ENCODE measurements at places on chromosomes 13 and 19. TPM values are rescaled to one million over a fixed set of nuclear protein-coding genes. Genes with fewer than 3 reads are reported as not detected.
A peak's percentile ranks its signal among the peaks of the same experiment; 100 is the strongest.

The APOE gene
- polyA plus RNA-seq: 46.5 TPM

DNA sequence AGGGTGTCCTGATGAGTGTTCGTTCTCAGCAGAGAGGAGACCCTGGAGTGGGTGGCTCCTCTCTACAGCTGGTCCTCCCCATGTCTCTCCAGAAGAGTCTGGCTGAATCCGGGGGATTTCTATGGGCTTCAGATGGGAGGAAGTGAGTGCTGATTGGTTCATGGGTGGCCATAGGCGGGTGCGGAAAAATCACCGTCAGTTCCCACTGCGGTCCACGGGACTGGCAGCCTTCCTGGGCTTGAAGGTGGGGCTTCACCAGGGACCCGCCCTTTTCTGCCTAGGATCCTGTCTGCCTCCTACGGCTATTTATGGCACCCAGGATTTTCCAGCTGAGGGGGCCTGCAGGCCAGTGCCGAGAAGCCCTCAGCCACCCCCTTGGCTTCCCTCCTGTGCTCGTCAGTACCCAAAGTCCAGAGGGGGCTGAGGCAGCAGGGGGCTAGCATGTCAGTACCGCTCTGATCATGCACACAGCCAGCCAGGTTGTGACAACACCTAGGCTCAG, 18.4 kb downstream of the CPB2 start:
- DNase-seq: no peak

- no peak for DNase-seq
Measured at GRCh38 chr13:106156468-106156867, 379.0 kb downstream of the EFNB2 start.

DNA sequence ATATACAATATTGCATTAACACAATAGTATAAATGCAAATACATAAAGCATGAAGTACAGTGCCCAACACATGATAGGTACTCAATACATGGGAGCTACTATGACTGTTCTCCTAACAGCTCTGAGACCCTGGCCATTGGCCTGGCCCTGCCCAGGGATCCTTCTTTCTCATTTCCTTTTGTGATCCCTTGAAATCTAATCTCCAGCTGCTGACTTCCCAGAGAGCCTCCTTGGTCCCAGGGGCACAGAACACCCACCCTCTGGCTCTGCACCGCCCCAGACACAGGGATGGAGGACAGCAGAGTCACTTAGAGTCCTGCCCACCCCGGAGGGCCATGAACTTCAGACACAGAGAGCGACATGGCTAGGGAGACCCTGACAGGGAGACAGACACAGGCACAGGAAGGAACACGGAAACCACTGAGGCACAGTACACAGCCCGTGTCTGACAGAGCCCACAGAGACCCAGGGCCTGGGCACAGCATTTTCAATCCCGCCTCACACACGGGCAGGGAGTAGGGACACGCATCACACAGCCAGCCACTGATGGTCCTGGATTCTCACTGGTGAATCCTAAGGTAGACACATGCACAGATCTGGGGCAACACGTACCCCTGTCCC, 4.2 kb upstream of the SYCN start:
- DNase-seq: no peak

DNA sequence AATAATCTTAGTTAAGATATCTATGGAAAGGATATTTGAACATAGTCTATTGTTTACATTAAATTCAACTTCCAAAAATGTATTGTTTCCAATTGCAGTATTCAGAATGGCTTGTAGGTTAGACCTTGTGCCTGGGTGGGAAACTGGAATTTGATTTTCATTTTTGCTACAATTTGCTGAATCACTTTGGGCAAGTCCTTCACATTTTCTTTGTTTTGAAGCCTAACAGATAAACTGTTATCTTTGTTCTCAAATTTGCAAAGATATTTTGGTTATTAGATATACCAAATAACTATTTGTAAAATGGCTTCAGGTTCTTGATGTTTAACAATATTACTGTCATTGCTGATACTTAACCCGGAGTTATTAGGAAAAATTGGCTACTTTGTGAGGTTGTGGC, 82.6 kb downstream of the WDFY2 start:
- no peak for DNase-seq

GRCh38 chr13:112738606-112739005, 48.8 kb downstream of the ATP11A start:
- DNase-seq: no peak

DNA sequence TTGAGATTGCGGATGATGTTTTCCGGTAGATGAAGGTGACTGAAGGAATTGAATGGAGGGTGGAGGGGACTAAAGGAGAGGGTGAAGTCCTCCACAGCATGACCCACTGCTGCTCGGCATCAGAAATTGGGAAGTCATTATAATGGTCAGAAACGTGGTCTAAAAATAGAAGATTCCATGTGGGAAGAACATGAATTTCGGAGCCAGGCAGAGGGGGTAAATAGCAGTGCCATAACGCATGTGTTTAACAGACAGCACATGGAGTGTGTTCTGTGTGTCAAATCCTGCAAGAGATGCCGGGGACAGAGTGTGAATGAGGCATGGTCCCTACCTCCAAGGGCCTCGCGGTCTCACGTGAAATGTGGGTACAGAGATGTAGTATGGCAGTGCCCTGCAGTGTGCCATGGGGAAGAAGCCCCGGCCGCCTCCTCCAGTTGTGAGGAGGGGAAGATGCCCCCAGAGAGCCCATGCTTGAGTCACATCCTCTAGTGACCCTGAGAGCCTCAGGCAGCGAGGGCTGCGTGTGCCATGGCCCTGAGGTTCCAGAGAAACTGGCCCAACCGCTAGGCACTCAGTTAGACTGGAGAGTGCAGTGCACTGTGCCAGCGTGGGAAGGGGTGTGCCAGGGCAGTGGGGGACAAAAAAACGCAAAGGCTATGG, 106.1 kb downstream of the COL4A2 start:
- DNase-seq: no peak

- DNase-seq: peak; percentile 77
Measured at GRCh38 chr13:75550159-75550567, 572 bp downstream of the UCHL3 start.

- no peak for DNase-seq
Measured at GRCh38 chr19:33263325-33264023, 37.8 kb upstream of the SLC7A10 start.

DNA sequence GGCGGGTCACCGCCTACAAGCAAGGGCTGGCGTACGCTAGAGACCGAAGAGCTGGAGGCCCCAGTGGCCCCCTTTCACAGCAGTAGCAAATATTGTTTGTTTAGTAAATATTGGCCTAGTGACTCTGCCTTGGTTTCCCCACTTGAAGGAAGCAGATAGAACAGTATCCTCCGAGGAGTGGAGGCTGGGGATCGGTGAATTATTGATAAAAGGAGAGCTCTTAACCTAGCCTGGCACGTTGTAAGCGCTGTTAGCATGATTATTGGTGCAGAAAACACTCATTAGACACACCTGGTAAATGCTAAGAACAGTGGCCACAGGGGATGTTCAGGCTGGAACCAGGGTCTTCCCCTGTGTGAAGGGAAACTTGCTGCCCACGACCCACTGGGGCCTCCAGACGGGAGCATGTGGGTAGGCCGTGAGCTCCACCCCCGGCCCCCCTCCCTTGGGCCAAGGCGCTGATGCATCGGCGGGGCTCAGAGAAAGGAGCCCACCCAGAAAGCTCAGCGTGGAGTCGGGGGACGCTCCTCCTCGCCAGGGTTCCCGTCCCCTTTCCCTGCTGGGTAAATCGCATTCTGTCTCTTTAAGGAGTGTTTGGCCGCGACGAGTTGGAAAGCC, 2.3 kb downstream of the IER2 start:
- DNase-seq: no peak

- DNase-seq: no peak
Measured at GRCh38 chr19:13935765-13936510, 2.3 kb downstream of the PODNL1 start.

GRCh38 chr19:35790981-35791813, 15.8 kb downstream of the ARHGAP33 start:
- DNase-seq: no peak

Measured in muscle of leg (tissue), 16 donors.